CD8-positive, alpha-beta memory T cell (primary cell): ENCODE measurements at places on chromosomes 5 and 9. TPM values are rescaled to one million over a fixed set of nuclear protein-coding genes. Genes with fewer than 3 reads are reported as not detected.

DNA sequence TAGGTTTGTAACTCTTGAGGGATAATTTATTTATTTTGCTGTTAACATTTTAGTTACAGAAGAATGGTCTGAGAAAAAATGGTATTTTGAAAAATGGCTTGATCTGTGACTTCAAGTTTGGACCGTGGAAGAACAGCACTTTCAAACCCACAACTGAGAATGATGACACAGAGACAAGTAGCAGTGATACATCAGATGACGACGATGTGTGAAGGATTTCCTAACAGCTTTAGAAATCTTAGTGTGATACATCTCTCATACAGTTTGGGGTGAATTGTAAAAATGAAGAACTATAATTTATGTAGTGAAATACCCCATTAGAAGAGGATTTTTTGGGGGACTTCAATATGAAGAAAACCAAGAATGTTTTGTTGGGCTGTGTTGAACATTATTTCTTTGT, 88.7 kb downstream of the GPBP1 start:
- DNase-seq: no peak

DNA sequence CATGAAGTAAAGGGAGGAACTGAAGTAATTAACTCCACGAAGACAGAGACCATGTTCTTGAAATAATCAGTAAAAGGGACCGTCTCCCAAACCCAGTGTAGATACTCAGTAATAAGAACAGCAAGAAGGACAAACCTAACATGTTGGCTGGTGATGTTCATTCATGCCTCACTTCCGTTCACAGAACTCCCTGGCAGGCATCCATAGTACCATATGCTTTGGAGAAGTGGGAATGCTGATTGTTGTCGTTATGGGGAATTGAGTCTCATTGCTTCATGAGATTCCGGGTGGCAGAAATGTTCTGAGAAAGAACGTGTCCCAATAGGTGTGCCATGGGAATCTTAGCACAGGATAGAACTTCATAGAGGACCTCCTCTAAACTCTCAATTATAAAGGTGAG, 452.3 kb downstream of the ZSWIM6 start:
- no peak for DNase-seq

Gene TEX53
- not detected for total RNA-seq

Gene FBXW11
- 44.7 TPM for total RNA-seq

DNA sequence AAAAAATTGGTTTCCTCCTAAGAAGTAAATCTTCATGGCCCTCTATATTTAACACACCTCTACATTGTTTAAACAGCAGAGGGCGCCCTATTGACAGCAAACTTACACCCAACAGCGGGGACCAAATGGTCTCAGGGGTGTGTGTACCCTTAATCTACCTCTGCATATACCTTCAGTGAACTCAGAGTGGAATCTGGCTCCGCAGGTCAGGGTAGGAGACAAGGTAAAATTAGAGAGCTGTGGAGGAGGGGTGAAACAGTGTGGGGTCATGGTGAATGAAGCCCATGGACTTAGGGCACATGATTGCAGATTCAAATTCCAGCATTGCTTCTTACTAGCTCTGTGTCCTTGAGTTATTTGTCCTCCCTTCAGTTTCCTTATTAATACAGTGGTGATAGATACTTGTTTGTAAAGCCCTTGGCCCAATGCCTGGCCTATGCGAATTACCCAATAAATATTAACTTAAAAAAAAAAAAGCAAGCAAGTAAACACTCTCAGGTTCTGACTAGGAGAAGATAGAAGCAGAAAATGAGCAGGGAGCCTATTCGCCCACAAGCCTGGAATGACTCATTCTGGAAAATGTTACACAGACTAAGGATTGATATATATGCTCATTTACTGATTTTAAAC, 122.9 kb downstream of the CAVIN4 start:
- no peak for DNase-seq

DNA sequence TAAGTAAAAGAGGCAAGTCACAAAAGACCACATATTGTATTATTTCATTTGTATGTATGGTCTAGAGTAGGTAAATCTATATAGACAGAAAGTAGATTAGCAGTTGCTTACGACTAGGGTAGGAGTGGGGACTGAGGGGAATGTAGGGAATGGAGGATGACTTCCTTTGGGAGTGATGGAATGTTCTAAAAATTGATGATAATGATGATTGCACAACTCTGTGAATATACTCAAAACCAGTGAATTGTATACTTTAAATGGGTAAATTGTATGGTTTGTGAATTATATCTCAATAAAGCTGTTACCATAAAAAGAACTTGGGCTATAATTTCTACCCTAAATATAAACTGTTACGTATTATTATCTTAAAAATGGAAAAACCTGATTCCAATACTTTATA, 35.0 kb downstream of the ADAMTS6 start:
- no peak for DNase-seq

DNA sequence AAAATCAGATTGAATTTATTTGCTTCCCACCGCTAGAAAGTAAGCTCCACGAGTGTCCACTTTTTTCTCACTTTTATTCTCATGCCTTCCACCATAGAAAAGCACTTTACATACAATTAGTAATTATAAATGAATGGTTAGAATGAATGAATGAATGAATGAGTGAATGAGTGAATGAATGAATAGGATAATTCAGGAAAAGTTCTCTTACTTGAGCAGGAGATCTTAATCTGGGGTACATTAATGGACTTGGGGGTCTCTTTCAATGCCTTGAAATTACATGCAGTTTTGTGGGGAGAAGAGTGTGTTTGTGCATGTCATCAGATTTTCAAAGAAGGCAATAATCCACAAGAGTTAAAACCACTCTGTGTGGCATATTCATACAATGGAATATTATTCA, 229.9 kb upstream of the NR4A3 start:
- no peak for DNase-seq

Gene FAM200C
- 1.0 TPM for total RNA-seq

Gene UBE2QL1
- not detected for total RNA-seq
